ENCODE measurements at places on chromosomes 13 and 19. TPM values are rescaled to one million over a fixed set of nuclear protein-coding genes. Genes with fewer than 3 reads are reported as not detected.

Gene ZNF763
- total RNA-seq = 0.56 TPM

Gene PSG2
- not detected for total RNA-seq

Gene TEX101
- total RNA-seq = not detected

Gene C19orf47
- total RNA-seq = 27.2 TPM

Gene CDX2
- not detected for total RNA-seq

Gene ZFR2
- total RNA-seq = 1.1 TPM

Gene IFNL2
- not detected for total RNA-seq

Measured in activated T-cell treated with anti-CD3 and anti-CD28 coated beads, Interleukin-2, amount 50 U/mL, for 4 hours (primary cell).